ENCODE measurements at places on chromosomes 6 and 20. TPM values are rescaled to one million over a fixed set of nuclear protein-coding genes. Genes with fewer than 3 reads are reported as not detected.

Gene TMEM74B
- total RNA-seq = 0.39 TPM

Gene SLC17A4
- total RNA-seq = not detected

Gene TTK
- 25.9 TPM for total RNA-seq

Gene CFAP61
- not detected for total RNA-seq

Gene ZBTB46
- total RNA-seq = 0.78 TPM

Gene LHFPL5
- not detected for total RNA-seq

Gene PSMB8
- total RNA-seq = 43.5 TPM

Gene PRSS16
- total RNA-seq = 12.2 TPM

Gene CTSZ
- 138 TPM for total RNA-seq

Gene IL17F
- not detected for total RNA-seq

Gene ASIP
- total RNA-seq = not detected

Gene SLPI
- total RNA-seq = 13.8 TPM

Gene FLRT3
- 38.8 TPM for total RNA-seq

Gene ULBP1
- total RNA-seq = 1.3 TPM

Gene SIGLEC1
- not detected for total RNA-seq

Gene NR2E1
- not detected for total RNA-seq

Gene SNX5
- 88.2 TPM for total RNA-seq

Gene C6orf15
- 0.16 TPM for total RNA-seq

Gene STK35
- total RNA-seq = 20.8 TPM

Gene SSTR4
- not detected for total RNA-seq

Gene GMPR
- not detected for total RNA-seq

Gene MUCL3
- total RNA-seq = not detected

Data from hair follicular keratinocyte (primary cell).